Activated CD8-positive, alpha-beta T cell treated with anti-CD3 and anti-CD28 coated beads for 36 hours (primary cell): ENCODE measurements at places on chromosomes 7 and 10.

DNA sequence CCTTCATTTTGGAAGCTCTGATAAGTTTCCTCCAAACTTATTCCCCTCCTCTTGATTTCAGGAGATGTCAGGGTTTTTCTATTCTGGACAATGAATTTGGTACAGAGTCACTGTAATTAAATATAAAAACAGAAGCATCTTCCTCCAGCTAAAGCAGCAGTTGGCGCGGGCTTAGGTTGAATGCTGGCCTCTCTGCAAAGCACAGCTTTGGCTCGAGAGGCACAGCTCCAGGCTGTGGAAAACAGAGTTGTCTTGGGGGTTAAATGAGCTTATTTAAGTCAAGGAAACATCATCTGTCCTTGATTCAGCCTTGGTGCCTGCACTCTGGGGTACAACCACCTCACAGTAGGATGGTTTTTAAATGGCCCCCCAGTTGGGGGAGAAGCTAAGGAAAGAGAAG lies 35.0 kb upstream of the PDCD4 start:
- DNase-seq, result no peak

- DNase-seq, result no peak
Measured at GRCh38 chr10:123909426-123909825, 17.8 kb upstream of the CPXM2 start.

- DNase-seq, result peak; percentile 33
Measured at GRCh38 chr7:39686261-39686924, 63.0 kb downstream of the RALA start.

DNA sequence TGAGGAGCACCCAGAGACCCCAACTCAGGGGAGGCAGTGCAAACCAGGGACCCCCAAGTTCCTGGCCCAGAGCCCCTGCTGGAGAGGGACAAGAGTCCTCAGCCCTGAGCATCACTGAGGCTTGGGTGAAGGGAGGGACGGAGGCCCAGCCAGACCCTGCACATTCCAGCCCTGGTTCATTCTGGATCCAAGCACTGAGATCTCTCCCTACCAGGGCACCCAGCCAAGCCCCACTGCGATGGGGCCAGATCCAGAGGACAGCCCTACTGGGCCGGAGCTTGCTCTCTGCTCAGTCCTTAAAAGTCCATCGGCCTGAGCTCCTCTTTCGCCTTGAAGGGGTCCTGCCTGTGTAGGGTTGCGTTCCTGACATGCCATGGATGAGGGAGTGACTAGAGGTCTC lies 40.5 kb upstream of the RABGEF1 start:
- no peak for DNase-seq

GRCh38 chr10:43421519-43421918 lies 12.5 kb upstream of the HNRNPF start:
- DNase-seq, result no peak

DNA sequence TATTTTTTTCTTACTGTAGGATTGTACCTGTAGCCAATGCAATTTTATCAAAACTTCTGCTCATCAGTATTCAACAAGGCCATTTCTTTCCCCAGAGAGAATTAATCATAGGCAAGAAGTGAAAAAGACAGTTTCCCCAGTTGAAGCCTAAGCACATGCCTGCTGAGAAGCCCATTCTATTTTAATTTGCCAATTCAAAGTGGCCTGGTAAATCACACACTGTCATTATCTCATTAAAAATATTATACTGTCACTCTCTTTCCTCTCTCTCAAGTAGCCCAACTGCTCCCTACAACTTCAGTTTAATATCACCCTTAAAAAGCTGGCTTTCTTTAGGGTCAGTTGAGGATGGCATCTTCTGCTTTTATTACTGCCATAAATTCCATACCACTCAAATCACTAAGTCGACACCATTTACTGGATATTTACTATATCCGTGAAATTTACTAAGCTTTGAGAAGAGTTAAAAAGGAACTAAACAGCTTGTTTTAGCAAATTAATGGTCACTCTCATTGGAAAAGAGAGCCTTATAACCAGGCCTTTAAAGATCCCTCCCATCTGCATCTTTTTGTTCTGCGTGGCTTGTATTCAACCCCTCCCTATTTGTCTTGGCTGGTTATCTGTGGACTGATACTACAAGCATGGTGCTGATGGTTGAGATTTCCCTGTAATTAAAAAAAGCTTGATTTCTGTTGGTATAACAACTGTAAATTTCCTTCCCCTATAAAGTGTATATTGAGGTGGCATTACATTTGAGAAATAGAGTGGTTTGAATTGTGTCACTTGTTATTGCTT lies 30.6 kb downstream of the COL28A1 start:
- DNase-seq, result no peak

GRCh38 chr10:16509996-16510395 lies 11.7 kb downstream of the C1QL3 start:
- no peak for DNase-seq

- no peak for DNase-seq
Measured at GRCh38 chr7:2938514-2939192, 94.5 kb upstream of the GNA12 start.

DNA sequence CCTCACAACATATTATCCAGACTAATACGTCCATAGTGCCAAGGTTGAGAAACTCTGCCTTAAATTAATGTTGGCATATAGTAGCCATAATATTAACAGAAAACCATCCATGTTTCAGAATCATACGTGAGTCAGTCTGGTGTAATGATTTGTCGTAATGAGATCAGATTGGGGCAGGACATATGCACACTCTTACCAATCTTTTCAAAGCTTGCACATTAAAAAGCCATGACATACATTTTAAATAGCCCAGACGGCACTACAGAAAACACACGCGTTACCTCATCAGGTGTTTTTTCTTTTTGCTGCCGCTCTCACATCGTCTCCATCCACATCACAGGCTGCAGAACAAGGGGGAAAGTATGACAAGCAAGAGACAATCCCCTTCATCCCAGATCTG lies 211.6 kb downstream of the NEBL start:
- no peak for DNase-seq

DNA sequence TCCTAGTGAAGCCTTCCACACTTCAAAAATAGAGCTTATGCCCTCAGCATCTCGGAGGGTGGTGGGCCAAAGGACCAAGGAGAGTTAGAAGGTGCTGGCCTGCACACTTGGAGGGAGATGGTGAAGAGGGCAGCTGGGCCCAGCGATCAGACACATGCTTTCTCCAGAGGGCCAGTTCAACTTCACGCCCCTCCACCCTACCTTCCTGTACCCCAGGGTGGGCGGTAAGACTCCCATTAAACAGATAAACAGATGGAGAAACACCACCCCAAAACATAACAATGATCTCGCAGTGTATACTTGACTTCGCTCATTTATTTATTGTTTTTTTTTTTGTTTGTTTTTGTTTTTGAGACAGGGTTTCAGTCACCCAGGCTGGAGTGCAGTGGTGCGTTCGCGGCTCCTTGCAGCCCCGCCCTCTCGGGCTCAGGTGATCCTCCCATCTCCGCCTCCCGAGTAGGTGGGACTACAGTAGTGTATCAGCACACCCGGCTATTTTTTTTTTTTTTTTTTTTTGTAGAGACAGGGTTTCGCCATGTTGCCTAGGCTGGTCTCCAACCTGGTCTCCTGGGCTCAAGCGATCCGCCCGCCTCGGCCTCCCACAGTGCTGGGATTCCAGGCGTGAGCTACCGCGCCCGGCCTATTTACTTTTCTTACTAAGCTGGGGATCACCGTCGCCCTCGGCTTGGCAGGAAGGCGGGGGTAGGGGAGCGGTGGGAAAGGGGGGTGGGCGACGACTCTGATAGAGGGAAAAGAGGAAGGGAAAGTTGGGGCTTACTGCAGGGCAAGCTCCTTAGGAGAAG lies 1.8 kb downstream of the C10orf95 start:
- DNase-seq, result peak; percentile 95

- no peak for DNase-seq
Measured at GRCh38 chr7:93365341-93365740, 133.2 kb downstream of the VPS50 start.

DNA sequence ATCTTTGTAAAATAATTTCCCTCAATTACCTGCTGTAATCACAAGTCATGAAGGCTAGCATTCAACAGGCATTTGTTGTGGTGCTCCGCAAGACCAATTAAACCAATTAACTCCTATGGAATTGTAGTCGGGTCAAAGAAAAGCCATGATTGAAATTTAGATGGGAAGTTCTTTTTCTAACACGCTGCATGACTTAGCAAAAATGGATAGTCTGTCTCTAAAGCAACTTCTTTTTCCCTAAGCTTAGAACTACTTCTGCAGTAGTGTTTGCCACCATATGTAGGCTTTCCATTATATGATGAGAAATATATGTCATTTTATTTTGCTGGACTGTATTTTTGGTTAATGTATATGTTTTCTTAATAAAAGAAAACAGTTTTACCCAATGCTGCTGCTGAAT lies 119.1 kb downstream of the TSPAN12 start:
- DNase-seq, result no peak

DNA sequence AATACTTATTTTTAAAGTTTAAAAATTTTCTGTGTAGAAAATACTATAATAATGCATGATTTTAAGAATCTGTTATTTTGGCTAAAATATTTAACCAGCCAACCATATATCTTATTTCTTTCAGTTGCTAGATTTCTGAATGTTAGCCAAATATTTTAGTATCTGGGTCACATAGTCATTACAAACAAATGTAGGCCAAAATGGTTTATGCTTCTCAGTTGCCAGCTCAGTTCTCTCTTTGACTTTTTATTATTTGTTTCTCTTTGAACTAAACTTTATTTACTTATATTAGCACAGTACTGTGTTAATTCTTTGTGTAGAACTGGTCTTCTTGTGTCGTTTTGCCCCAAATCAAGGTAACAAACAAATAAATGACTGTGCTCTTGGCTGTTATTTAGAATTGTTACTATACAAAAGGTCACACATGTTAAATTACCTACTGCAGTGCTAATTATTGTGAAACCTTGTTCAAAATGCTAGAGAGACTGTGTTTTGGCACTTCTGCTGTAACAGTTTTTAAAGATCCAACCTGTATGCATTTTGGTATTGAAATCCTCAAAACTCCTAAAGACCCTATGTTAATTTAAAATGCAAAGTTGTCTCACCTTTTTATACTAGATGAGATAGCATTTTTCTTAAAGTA lies 39.8 kb downstream of the ZEB1 start:
- no peak for DNase-seq

DNA sequence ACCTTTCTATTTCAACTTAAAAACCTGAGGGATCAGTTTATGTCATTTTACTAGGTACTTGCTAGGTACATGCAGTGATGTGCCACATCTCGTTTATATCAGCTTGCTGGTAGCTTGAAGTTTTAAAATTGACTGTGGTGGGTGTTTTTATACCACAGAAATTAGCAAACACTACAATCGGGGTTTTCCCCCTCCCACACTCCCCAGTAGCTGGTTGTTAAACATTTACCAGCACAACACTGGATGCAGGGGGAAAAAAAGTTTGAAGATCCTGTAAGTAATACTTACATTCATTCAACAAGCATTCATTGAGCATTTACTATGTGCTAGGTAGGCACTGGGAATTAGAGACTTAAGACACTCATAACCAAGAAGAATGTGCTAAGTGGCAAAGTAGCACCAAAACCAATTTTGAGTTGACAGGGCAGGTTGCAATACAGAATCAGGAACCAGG lies 32.6 kb downstream of the USP6NL start:
- peak; percentile 81 for DNase-seq

DNA sequence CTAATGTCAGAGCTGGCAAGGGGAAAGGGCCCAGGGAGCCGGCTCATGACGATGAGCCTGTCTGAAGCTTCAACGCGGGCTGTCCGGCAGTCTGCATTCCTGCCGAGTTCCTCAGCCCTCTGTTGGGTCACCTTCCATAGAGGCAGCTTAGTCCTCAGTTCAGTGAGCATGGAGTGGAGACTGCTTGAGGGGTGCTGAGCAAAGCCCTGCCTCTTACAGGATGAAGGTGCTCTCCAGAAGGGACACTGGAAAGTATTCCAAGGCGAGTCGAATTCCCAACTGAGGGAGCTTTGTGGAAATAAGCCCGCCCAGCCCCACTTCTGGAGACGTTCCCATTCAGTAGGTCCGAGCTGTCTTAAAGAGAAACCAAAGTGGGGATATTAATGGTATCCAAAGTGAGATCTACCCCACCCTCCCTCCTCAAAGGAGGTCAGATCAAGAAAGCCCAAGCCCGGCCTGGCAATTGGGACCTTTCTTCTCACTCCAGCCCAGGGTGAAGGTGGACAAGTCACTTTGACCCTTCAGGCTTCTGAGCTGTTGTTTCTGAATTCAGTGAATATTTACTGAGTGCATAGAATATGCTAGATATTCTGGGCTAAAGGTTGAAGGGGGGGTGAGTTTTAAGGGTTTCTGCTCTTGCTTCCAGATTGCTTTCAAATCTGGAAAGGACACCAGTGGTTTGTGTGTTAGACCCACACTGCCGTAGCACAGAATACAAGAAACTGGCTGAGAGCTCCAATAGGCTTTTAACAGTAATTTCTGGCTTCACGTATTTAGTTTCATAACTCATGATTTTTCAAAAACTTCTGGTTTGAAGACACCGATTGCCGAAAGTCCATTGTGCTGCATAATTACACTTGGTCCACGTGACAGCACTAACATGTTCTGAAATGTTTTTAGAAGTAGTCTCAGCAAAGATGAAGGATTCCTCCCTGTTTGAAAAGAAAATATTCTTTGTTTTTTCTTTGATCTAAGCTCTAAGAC lies 3.5 kb downstream of the EGFR start:
- no peak for DNase-seq

DNA sequence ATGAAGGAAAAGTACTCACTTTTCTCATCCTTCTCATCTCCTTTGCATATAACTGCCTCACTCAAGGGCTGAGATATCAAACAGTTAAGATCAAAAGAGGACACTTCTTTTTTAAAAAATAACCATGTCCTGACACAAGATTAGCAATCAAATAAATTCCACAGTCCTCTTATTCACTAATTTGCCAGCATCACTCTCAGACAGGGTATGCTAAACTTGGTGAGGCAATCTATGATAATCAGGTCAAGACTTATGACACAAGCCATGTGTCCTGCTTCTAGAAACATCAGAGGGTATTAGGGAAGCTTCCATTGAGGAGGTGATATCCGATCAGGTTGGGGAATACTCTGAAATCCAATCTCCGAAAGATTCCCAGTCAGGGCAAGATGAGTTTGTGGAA lies 10.4 kb downstream of the PANK1 start:
- no peak for DNase-seq

DNA sequence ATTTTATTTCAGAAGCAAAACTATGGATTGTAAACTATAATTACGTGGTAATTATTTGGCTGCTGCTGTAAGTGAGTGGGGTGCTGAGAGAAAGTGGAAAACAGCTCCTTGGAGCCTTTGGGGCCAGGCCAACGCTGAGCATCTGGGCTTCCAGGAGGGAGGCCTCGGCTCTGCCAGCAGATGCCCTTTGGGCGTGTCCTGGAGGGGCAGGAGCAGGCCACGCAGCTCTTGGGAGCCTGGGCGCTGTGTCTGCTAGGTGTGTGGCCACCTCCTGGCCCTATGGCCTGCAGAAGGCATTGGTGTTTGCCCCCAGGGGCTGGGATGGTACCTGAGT lies 423.3 kb downstream of the GLRX3 start:
- DNase-seq, result no peak

- no peak for DNase-seq
Measured at GRCh38 chr7:137948845-137949330, 53.0 kb downstream of the CREB3L2 start.

DNA sequence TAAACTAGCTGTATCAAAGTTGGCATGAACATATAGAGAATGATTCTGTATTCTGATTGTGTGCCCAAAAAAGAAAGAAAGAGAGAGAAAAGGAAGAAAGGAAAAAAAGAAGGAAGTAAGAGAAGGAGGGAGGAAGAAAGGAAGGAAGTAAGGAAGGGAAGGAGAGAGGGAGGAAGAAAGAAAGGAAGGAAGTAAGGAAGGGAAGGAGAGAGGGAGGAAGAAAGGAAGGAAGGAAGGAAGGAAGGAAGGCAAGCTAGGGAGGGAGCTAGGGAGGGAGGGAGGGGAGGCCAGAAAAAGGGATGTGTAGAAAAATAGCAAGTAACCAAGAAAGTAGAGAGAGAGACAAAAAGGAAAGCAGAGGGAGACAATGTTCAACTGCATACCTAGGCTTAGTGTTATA lies 60.7 kb upstream of the TARP start:
- no peak for DNase-seq
